ENCODE measurements at places on chromosomes 1 and 21.

GRCh38 chr1:218350035-218350525 is 4.9 kb downstream of the TGFB2 start:
- no peak for DNase-seq

DNA sequence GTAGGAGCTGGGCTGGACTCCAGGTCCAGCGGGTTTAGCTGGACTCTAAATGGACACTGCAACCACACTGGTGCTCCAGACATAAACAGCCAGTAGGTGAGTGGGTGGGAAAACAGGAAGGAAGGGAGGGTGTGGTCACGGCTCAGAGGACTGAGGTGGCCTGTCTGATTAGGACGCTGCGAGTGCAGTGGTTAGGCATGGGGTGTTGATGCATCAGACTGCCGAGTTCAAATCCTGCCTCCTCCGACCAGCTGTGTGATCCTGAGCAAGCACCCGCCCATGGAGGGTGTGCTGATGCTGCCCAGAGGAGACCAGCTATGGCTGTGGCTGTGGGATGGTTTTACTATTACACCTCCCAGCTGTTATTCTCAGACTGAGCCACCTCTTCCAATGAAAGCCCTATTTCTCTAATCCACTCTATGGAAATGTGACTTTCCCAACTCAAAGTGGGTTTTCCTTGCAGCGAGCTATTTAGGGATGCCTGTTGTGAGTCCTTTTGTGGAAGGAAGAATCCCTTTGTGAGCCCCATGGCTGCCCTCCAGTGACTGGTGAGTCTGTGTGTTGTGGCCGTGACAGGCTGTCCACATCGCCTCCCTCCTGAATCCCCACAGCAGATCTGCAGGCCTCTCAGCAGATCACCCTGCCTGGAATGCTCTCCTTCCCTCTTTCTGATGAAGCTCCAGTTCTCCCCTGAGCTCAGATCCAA is 56.6 kb upstream of the EDN2 start:
- DNase-seq, result no peak

GRCh38 chr1:92951141-92951582 is 10.1 kb downstream of the DIPK1A start:
- no peak for DNase-seq

DNA sequence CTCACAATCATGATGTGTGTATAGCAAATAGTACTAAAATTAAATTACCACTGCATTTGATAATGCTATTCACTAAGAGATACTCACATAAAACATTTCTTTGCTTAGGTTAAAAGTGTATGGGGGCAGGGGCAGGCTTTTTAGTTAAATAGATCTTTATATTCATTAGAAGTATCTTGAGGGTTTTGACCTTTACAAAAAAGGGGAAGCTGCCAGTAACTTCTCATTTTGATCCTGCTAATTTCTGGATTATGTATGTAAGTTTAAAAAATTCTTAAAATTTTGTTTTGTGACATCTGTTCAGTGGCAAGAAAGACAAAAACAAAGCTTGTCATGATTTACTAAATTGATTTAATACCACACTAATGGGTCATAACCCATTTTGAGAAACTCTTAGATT is 45.8 kb upstream of the S1PR1 start:
- no peak for DNase-seq

DNA sequence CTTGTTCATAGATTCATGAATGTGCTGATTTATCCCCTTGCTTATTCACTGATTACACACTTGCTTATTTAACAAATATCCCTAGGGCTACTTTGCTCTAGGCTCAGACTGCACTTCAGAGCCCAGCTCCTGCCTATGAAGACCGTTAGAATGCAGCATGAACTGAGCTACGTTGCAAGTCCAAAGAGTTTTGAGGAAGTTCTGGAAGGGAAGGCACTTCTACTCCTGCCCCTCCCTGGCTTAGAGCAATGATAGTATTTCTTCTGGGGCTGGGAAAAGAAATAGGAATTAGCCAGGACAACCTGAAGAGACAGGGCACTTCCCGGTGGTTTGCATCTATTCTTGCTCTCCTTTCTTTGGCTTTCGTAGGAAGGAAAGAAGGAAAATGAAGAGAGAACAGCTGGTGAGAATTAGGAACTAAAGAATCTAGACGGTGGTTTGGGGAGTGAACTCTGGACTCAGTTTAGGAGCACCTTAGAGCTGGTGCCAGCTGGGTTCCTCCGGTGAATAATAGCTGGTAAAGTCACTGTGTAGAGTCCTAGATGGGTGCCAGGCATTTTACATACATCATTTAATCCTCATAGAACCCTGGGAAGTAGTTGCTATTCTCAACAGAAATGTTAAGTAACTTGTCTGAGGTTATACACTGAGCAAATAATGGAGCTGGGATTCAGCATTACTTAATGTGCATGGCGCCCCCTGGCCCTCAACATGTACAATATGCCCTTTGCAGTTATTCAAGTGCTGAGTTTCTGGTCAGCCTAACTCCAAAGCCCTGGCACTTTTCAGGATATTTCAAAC is 65.9 kb downstream of the NDUFS5 start:
- no peak for DNase-seq

- no peak for DNase-seq
Measured at GRCh38 chr1:234725177-234726132, 115.5 kb upstream of the IRF2BP2 start.

DNA sequence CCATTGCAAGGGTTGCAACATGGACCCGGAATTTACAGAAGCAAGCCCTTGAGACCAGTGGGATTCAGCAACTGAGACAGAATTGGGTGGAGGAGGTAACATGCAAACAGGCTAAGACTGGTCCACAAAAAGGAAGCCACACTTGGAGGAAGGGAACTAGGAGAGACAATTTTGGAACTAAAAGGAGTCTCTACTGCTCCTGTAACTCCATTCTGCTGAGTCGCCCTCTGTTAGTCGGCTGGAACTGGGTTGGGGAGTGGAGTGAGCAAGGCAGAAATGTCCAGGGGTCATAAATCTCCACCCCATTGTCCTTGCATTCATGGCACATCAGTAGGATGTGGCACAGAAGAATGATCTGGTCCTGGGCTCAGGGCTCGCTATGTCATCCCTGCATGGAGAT is 5.1 kb downstream of the LAMB3 start:
- no peak for DNase-seq

DNA sequence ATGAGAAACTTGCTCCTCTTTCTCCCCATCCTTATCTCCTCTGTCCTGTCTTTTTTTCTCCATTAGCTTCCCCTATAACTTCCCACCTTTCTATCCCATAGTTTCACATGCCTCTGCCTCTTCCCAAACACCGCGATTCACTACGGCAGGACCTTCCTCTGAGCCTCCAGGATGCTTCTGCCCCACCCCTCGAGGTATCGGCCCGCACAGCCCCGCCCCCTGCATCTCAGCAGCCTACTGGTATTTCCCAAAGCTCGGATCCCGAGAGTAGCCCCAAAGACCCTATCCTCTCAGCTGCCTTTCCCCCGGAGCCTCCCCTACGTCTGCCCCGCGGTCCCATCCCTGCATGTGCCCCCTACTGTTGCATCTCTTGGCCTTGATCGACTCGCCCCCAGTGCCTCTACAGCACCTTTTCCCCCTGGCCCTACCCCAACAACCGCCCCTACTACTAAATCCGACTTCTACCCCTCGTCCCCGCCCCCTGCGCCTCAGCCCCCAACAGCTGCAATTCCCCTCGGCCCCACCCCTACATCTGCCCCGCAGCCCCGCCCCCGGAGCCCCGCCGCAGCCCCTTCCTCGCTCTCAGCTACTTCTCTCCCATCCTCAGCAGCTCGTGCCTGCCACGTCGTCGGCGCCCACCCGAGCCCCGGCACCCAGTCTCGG is 512 bp downstream of the PIAS3 start:
- DNase-seq, result peak; percentile 47

Data from stimulated activated CD8-positive, alpha-beta memory T cell treated with anti-CD3 and anti-CD28 coated beads, Interleukin-7, amount 100 ng/mL, for 1 hour (primary cell).